HS-27A (cell line): ENCODE measurements at places on chromosomes 16 and 17.

DNA sequence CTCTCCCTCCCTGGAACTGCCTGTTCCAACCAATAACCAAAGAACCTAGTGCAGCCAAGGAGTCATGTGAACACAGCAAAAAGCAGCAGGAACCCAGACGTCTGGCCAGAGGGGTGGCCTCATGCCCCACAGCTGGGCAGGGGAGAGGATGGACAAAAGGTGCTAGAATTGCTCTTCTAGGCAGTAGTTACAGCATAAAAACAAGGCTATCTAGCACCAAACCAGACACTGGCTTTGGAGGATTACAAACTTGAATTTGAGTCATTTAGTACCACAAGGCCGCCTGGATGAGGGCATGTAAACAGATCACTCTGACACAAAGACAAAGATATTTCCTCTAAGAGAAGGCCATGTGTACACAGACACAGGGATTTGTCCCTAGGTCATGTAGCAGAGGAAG, 423.3 kb upstream of the MAF start:
- no peak for DNase-seq

DNA sequence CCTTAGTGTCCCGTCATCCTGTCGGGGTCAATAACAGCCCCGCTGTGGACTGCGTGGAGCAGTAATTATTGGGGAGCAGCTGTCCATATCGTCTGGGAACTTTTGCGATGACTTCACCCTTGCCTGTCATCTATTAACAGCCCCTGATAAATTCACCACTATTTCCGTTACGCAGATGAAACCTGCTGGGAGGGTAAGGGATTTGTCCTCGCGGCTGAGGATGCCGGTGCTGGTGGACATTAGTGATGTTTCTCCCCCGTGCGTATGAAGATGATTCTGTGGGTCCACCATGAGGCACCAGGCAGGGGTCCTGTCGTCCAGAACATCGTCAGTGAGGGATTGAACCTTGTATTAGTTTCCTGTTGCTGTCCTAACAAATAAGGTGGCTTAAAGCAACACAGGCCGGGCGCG, 1.0 kb downstream of the FLYWCH2 start:
- no peak for DNase-seq

GRCh38 chr16:4968879-4969483, 10.9 kb downstream of the SEC14L5 start:
- DNase-seq: no peak

- DNase-seq: peak; percentile 26
These were observed 239.2 kb downstream of the PRKCA start for GRCh38 chr17:66541461-66542128.

- DNase-seq: no peak
These were observed 329.1 kb downstream of the CDH13 start for GRCh38 chr16:82955741-82956348.

- DNase-seq: no peak
These were observed 892 bp downstream of the RBFOX3 start for GRCh38 chr17:79609673-79610645.

DNA sequence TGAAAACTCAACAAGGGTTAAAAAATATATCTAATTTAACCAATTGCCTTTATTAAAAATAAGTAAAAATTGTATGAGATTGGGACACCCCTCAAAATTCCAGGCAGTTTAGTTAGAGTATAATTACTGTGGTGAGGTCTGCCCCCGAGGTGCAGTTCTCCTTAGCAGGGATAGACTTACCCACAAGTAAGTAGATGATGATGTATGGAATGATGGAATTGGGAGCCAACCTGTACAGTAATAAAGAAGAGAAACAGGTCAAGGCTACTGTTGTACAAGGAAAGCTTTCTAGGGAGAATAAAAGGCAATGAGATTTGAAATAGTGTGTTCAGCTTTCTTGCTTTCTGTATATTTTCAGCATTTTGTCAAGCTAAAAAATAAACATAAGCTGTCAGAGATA, 1.8 kb downstream of the LDAF1 start:
- no peak for DNase-seq

- DNase-seq: no peak
These were observed 10.4 kb upstream of the SOX9 start for GRCh38 chr17:72110231-72110941.

DNA sequence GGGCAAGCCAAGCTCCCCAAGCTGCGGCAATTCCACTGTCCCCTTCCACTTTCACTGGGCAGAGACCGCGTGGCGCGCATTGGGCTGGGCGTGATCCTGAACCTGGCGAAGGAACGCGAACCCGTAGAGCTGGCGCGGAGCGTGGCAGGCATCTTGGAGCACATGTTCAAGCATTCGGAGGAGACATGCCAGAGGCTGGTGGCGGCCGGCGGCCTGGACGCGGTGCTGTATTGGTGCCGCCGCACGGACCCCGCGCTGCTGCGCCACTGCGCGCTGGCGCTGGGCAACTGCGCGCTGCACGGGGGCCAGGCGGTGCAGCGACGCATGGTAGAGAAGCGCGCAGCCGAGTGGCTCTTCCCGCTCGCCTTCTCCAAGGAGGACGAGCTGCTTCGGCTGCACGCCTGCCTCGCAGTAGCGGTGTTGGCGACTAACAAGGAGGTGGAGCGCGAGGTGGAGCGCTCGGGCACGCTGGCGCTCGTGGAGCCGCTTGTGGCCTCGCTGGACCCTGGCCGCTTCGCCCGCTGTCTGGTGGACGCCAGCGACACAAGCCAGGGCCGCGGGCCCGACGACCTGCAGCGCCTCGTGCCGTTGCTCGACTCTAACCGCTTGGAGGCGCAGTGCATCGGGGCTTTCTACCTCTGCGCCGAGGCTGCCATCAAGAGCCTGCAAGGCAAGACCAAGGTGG, 9.8 kb downstream of the SARM1 start:
- DNase-seq: no peak

DNA sequence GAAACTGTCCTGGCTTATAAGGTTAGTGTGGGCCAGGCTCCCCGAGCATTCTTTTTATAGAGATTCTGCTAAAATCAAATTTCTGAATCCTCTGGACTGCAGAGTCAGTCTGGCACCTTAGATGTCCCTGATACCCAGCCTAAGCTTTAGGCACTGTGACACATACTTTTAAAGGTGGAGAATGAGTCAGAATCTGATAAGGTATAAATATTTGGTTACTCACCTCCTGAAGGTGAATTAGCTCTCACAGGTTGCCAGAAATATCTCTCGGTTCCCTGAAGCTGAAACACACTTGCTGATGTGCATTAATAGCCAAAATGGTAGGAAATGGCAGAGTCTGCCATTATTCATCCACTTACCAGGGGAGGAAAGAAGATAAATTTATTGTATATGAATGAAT, 446.9 kb downstream of the UTP18 start:
- no peak for DNase-seq

GRCh38 chr16:14109077-14109775, 38.1 kb downstream of the MRTFB start:
- no peak for DNase-seq
